RWPE1 (cell line): ENCODE measurements at places on chromosomes 1 and 21.

- DNase-seq: no peak
Measured at GRCh38 chr1:56512724-56513494, 66.5 kb downstream of the PLPP3 start.

DNA sequence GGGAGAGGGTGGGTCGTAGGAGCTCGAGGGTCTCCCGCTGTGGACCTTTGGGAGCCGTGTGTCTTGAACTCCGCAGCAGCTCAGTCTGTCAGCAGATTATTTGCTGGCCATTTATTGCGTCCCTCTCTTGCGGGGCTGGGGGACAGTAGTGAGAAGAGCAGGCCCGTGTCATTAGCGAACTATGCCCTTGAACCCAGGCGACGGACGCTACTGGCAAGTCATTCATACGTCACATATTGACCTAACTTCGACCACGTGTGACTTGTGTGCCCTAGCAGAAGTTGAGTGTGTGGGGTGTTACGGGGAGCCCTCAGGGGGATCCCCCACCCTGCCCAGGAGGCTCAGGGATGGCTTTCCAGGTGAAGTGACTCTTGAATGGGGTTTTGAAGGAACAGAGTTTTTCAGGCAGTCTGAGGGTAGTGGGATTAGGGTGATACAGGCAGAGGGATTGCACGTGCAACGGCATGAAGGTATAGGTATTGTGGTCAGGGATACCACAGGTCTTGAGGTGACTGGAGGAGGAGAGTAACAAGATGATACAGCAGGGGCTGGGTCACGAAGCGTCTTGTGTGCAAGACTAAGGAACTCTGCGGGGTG is 13.0 kb downstream of the RCC1 start:
- DNase-seq: no peak

DNA sequence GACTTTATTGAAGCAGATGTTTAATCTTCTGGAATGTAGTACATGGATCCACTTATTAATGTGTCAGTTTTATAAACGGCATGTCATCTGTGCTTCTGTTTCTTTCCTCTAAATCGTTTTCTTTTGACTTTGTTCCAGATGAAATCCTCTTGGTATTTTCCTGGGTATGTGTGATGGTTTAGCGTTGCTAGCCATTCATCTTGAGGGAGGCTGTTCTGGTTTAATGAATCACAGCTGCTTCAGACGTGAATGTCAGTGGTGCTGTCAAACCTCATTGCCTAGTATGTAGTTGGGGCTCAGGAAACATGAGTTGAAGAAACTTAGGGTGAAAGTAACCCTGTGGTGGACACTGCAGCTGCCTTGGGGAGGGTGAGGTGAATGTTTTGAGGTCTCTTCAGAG is 33.2 kb downstream of the KCNK1 start:
- DNase-seq: no peak

DNA sequence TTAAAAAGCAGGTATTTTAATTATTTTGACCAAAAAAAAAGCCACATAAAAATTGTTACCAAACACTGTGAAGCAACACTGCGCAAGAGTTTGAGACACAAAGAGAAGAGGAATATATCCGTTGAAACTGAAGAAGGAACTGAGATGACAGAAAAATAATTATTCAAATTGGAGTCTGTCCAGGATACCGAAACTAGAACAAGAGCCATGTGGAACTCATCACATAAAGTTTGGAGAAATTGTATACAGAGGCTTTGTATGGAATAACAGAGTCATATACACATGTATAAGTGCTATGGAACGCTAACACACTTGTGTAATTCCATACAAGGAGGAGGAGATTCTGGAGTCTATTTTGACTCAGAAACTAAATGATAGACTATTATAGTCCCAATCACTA is 675.1 kb upstream of the ADGRL2 start:
- no peak for DNase-seq
